ENCODE measurements at places on chromosomes 4 and X. TPM values are rescaled to one million over a fixed set of nuclear protein-coding genes. Genes with fewer than 3 reads are reported as not detected.

Gene GIMD1
- total RNA-seq, result not detected

Gene DNAAF6
- total RNA-seq, result not detected

DNA sequence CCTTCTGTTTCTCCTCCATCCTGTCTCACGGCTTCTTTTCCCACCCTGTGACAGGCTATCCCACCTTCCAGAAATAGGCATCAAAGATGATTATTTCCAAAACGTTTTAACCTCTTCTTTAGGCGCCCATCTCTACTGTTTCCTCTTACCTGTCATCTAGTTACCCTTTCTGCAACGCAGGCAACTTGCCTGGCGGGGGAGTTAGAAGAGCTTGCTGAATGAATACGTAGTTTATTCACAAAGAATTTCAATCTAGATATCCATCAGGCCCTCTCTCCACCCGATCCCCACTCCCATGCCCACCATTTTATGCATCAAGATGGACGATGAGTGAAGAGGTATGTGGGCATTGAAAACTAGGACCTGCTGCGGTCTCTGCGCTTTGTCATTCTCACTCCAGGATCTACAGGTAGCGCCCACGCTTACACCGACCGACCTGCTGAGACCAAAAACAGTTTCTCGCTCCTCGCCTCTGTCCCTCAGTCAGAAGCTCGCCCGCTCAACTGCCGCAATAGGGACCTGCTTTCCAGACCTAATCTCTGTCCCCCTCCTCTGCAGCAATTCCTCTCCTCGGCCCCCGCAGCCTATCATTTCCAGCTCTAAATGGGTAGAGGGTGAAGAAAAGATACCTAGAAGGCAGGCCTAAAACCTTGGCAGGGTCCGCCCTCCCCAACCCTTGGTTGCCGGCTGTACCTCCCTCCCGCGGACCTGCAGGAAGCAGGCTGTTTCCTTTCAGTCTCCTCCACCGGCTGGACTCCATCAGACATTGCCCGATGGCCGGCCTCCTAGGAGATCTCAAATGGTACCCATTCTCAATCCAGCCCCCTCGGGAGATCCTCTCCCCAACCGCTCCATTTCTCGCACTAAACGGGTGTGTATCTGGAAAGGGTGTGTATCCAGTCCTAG, 624 bp downstream of the BEX5 start:
- DNase-seq, result no peak

DNA sequence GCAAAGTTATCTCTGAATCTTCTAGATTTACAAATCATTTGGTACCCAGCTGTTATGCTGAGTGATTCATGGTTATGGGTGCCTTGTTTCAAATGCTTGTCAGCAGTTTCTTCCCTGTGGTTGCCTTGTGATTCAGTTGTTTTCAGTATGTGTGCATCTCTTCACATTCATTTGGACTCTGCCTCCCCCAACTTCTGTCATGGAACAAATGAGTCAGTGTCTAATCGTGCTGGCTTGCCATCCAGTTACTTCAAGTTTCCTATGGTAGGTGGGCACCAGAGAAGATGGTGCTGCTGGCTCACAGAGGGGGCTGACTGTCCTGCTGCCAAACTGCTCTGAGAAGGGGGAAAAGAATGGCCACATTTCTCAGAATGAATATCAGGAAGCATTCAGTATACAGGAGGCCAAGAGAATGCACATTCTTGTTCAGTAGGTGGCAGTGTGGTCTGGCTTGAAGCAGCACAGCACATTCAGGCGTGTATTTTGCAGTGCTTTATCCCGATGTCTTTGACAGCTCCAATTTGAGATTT, 260.9 kb downstream of the GLUD2 start:
- no peak for DNase-seq

Gene EVC2
- 14.1 TPM for total RNA-seq

DNA sequence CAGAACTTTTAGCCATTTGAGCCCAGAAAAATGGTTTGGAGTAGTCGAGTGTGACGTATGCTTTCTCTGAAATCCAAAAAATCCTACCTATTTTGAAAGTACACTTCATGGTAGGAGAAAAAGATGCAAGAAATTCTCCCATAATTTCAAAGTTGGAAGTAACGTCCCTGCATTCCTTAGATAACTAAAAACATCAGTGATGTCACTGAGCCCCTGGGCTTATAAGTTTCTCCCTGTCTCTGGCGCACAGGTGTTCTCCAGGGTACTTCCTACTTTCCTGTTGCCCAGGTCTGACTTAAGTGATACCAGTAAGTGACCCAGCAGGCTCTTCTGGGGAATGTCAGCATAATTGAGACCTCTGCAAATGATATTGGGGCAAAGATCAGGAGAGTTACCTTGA, 90.5 kb upstream of the WDR1 start:
- DNase-seq, result no peak

DNA sequence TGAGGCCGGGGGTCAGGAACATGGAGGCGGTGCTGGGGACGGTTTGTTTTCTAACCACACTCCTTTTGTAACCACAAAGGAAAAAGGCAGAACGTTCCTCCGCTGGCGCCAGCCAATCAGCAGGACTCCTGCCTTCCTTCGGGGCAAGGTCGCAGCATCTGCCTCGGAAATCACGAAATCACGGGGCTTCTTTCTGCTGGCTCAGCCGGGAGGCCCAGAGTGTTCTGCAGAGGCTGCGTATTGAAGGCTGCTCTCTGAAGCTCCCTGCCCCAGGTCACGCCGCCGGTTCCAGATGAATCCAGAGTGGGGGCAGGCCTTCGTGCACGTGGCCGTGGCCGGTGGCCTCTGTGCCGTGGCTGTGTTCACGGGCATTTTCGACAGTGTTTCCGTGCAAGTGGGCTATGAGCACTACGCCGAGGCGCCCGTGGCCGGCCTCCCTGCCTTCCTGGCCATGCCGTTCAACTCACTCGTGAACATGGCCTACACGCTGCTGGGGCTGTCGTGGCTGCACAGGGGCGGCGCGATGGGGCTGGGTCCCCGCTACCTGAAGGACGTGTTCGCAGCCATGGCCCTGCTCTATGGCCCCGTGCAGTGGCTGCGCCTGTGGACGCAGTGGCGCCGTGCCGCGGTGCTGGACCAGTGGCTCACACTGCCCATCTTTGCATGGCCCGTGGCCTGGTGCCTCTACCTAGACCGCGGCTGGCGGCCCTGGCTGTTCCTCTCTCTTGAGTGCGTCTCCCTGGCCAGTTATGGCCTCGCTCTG, 9.4 kb downstream of the TMEM187 start:
- no peak for DNase-seq

GRCh38 chr4:186900984-186901383, 177.3 kb upstream of the FAT1 start:
- DNase-seq, result no peak

GRCh38 chr4:31272331-31273061, 552.3 kb downstream of the PCDH7 start:
- DNase-seq, result no peak

Gene RASSF6
- 10.1 TPM for total RNA-seq

Gene AMBN
- total RNA-seq, result not detected

DNA sequence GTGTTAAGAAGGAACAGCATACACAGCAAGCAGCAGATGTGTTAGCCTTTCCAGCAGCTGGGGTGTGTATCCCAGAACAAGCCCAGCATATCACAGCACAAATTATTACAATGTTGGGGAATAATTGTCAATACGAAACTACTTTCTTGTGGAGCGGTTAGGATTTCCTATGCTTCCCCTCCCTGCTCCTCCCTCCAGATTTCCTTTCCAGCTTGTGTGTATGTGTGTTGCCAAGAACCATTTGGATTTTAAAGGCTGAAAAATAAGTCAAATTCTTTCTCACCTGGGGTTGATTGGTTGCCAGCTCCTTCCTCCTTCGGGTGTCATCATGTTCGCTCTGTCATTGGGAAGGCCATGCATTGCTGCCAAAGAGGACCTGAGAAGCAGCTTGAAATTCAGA, 178.2 kb upstream of the FRMPD4 start:
- no peak for DNase-seq

Gene KLHL4
- 0.74 TPM for total RNA-seq

- peak; percentile 41 for DNase-seq
Observed at GRCh38 chrX:139203651-139204570, 326.6 kb upstream of the F9 start.

- DNase-seq, result no peak
Observed at GRCh38 chr4:164484551-164484950, 269.4 kb upstream of the SMIM31 start.

DNA sequence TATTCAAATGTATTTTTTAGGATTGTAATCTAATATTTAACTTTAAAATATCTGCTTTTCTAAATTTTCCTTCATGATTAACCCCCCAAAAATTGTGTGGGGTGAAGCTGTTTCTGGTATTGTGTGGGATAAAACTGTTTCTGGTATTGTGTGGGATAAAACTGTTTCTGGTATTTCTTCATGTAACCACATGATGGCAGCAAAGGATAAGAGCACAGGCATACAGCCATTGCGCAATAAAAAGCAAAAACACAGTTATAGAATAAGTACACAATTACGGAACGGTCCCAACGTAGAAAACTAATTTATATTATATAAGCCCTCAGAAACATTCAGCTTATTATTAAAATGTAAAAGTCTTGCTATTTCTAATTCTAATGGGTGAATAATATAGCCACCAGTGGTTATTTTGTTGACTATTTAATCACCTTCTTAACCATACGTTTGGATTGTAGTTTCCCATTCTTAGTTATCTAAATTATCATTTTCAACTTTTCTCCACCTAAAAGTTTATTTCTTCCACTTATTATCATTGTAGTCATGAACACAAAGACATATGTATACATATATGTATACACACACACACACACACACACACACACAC, 333.9 kb upstream of the FSTL5 start:
- DNase-seq, result no peak

DNA sequence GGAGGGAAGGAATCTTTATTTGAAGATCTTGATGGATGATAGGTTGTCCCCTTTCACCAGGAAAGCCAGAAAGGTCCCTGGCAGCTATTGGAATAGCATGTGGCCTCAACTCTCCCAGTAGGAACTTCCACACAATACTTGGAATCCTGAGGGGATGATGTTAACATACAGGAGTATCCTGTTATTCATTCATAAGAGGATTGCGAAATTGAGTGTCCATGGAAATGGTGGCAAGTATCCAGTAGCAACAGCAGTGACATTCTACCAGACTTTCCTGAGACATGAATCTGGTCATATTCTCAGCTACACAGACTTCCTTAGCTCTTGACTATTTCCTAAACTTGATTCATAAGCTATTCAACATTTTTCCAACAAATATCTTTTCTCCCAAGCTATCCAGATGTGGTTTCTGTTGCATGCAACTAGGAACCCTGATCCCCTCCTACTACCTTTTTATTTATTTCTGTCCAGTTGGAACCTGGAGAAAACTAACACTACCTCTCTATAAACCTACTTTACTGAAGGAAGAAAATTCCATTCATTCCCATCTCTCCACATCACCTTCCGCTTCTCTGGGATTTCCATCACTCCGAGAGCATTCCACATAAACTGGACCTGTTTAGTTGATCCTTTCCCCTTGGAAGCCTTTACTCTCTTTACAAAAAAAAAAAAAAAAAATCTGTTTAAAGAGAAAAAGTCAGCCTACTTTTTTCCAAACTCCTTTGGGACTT, 101.8 kb downstream of the ANXA5 start:
- DNase-seq, result no peak

GRCh38 chr4:142846729-142847596, 862 bp upstream of the INPP4B start:
- DNase-seq, result peak; percentile 37

Gene FABP2
- total RNA-seq, result not detected

DNA sequence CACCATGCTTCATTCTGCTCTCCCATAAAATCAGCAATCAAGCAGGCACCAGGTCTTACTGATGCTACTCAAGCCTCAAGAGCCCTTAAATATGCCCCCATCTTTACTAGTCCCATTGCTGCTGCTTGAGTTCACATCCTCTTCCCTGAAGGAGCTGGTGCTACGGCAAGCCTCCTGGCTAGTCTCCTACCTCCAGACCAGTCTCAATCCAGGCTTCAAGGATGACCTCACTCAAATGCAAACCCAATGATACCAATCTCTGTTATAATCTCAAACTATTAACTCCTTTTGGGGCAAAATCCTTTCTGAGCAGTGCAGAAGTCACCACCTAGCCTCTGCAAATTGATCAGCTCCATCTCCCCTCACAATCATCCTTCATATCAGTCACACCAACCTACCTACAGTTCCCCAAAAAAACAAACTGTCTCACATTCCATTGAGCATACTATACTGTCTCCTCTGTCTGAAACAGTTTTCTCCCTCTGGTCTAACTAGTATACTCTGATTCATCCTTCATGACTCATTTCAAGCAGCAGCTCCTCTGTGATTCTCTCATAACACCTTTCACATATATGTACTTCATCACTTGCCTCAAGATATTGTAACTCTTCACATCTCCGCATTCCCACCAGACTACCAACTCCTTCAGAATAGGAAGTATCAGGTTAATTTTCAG, 30.0 kb downstream of the PAPSS1 start:
- DNase-seq, result no peak

- no peak for DNase-seq
Observed at GRCh38 chrX:121256647-121257046, 209.2 kb downstream of the GLUD2 start.

DNA sequence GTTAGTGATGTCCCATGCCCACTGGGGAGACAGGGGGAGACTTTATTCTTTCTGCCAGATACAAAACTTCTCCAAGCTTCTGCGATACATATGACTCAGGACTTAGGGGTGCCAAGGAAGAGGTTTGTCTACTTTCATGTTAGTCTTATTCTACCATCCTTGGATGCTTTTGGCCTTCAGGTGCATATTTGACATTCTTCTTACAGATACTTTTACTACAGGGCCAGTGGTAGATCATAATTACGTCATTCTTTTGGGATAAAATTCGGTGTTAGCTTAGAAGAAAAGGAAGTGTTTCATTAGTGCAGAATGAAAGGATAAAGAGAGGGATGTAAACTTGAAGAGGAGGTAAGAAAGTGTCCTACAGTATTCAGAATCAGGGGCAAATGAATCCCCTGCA, 245.2 kb downstream of the THOC2 start:
- no peak for DNase-seq

- no peak for DNase-seq
Observed at GRCh38 chr4:150694438-150694837, 112.5 kb downstream of the MAB21L2 start.

DNA sequence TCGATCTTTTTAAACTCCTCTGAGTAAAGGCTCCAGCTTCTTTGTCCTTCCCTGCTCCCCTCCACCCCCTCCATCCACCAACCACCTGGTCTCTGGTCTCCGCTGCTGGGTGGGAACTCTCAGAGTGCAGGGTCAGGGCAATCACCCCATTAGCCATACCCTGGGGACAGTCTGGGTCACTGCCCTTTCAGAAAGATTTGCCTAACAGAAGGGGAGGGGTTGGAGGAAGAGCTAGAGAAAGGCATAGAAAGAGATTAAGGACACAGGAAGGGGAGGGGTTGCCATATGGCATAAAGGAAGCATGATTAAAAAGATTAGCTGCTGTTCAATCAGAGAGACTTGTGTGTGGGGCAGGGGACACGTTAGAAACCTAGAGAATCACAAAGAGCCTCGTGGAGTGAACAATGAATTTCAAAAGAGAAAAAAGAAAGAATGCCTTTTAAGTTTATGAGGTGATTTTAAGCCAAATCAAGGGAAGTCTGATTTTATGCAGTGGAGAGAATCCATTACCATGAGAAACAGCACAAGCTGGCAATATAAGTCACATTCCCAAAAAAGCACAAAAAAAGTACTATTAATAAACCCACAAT, 115.5 kb upstream of the ACSL4 start:
- DNase-seq, result no peak

GRCh38 chr4:148057516-148057915, 325.6 kb downstream of the ARHGAP10 start:
- no peak for DNase-seq

Gene ALB
- total RNA-seq, result 13.8 TPM

- DNase-seq, result no peak
Observed at GRCh38 chr4:127103681-127104115, 529.1 kb upstream of the INTU start.

Gene RHOXF2B
- total RNA-seq, result not detected
